ENCODE measurements at places on chromosomes 2 and 18.

GRCh38 chr18:74836296-74837139 lies 238.8 kb downstream of the ZNF407 start:
- no peak for DNase-seq

- DNase-seq, result no peak
Measured at GRCh38 chr2:184304006-184304405, 294.3 kb upstream of the ZNF804A start.

GRCh38 chr18:31079973-31080372 lies 22.2 kb downstream of the DSC2 start:
- no peak for DNase-seq

DNA sequence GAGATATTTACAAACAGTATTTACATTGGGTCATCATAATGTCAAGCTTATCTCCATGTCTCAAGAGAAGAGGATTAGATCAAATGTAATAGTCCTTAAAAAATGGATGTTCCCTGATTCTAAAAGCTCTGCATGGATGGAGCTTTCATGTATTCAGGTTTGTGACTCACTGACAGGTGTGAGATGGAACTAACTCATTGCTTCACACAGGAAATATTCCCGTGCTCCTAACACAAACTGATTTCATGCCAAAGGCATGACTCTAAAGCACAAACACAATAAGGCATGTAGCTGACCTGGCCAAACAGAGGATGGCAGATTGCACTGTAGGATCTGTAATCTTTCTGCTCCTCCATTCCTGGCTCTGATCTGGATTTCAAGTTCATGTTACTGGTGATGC lies 110.0 kb downstream of the ALK start:
- no peak for DNase-seq

- DNase-seq, result no peak
Measured at GRCh38 chr2:52558265-52558664, 1209.3 kb upstream of the CHAC2 start.

DNA sequence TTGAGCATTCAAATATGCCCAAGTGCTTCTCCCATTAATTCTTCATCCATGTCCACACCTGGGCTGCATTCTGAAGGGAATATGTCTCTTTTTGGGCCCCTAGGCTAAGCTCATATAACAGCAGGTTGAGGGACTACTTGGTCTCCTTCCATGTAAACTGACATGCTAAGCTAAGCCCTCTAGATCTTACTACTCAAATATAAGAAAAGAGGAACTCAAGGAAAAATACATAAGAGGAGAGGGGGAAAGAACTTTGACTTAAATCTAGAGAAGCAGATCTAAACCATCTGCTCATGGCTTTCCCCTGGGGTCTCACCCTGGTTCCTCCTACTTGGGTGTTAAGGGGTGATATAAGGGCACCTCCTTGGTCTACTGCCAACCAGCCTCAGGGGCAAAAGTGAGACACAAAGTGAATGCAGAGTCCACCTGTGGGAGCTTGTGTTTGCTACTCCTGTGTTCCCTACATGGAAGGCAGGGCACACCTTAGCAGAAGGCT lies 19.8 kb upstream of the NFU1 start:
- no peak for DNase-seq
